Stimulated activated CD4-positive, alpha-beta T cell treated with anti-CD3 and anti-CD28 coated beads, Interleukin-12 subunit alpha, Interleukin-12 subunit beta, amount 100 ng/mL, for 24 hours (primary cell): ENCODE measurements at places on chromosomes 1 and 21.

GRCh38 chr1:225883616-225884265 is 1.6 kb upstream of the TMEM63A start:
- no peak for DNase-seq

DNA sequence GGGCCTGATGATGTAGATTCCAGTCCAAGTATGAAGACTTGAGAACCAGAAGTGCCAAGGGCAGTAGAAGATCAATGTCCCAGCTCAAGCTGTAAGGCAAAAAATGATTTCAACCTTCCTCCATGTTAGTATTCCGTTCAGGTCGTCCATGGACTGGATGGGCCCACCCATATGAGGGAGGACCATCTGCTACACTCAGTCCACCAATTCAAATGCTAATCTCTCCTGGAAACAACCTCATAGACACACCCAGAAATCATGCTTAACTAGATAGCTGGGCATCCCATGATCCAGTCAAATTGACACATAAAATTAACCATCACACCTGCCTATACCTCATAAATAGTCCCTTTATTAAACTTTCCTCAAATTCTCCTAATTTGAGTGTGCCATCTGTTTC is 73.3 kb upstream of the NFASC start:
- no peak for DNase-seq

GRCh38 chr1:190475421-190476141 is 2.1 kb downstream of the BRINP3 start:
- no peak for DNase-seq

GRCh38 chr1:200221614-200222282 is 188.1 kb downstream of the ZNF281 start:
- DNase-seq, result no peak

DNA sequence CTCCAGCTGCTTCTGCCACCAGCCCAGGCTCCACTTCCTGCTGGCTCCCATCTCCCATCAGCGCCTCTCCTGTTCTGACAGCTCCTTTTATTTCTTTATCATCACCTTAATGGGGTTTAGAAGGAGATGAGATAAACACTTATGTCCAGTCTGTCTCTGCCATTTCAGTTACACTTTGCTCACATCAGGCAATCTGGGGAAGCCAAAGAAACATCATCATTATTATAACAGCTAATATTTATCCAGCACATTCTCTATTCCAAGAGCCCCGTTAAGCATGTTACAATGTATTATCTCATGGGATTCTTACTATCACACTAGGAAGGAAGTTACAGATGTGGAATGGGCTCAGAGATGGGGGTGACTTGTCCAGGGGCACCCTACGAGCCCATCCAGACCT is 31.2 kb downstream of the DMRTB1 start:
- DNase-seq, result no peak

- DNase-seq, result no peak
These were observed 26.1 kb downstream of the PROK1 start for GRCh38 chr1:110477041-110477440.

DNA sequence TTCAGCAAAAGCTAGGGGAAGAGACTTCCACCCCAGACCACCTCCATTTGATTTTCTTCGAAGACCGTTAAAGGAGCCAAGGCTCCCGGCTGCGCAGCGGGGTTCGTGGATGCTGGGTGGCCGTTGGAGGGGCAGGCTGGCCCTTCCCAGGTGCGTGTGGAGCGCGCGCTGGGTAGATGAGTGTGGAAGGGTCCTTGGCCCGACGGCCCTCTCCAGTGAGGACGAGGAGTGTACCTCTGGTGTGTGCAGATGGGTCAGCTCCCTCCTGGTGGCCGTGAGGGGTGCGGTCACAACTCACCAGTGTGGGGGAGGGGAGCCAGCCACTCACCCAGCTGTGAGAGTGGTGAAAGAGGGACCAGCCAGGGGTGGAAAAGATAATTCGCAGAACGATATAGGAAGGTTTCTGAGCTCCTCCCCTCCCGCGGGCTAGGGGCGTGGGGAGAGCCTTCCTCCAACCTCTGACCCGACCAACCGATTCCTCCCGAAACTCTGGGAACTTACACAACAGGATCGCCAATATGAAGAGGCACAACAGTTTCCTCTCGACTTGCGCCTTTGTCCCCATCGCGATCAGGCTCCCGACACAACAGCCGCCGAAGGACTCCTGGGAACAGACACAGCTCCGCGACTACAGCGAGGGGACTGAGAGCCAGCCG is at the start of gene F11R:
Gene F11R (minus strand): TSS at position 644 of the 656 bp plus-strand sequence. CDS start 79 bp downstream, at position 565.
- DNase-seq, result peak; percentile 22

- DNase-seq, result no peak
These were observed at the start of gene OLFM3 for GRCh38 chr1:101996825-101997465. OLFM3 (minus strand) TSS chr1:101996926.

DNA sequence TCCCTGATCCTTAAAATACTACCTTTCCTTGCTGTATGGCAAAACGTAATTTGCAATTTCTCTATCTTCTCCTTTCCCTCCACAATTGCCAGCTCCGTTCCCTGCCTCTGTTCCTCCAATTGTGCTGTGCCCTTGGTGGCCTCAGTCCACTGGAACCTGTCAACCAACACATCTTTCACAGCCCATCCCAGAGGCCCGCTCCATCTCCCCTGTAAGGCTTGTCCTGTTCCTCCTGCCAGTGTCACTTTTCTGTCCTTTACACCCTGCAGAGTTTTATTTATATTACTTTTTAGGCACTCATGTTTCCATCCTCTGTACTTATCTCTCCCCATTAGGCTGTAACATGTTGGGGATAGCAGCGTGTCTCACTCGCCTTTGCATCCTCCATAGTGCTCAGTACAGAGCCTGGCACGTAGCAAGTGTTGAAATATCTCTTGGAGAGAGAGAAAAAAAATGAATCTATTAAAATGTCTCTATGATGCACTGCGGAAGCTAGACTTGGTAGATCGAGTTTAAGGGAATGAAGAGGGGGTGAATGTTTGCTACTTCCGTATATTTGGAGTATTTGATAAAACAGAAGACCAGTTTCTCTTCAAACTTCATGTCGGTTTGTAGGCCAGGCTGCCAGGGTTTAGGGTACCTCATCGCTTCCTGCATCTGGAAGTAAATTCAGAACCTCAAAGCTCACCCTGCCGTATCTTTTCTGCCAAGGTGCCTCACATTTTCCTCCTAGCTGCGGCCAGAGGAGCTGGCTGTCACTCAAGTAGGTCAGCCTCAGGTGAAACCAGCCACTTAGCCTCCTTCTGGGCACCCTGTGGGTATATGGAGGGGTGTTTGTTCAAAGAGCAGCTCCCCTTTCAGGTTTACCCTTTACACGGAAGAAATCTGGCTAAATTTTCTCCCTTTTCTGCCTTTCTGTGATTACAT is 303.8 kb downstream of the TM2D1 start:
- no peak for DNase-seq

- no peak for DNase-seq
These were observed 3.0 kb upstream of the AIM2 start for GRCh38 chr1:159079525-159079924.

- no peak for DNase-seq
These were observed 1.2 kb downstream of the MAN1A2 start for GRCh38 chr1:117368116-117369108.

GRCh38 chr1:203338335-203339036 is 12.4 kb downstream of the FMOD start:
- DNase-seq, result peak; percentile 46

DNA sequence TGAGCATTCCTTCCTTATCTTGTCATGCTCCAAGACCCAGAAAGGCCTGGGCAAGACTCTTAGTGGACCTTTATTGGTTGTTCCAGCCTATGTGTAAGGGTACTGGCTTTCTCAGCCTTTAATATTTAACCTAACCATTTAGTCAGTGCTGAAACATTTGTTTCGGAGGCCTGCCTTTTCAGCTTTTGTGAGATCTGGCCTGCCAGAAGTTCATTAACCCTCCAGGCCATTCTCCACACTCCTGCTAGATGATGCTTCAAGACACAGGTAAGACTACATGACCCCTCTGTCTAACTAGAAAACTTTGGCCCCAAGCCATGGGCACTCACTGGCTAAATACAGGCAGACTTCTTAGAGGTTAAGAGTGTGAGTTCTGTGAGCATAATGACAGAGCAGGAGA is 138.4 kb upstream of the ZP4 start:
- no peak for DNase-seq

GRCh38 chr21:44926331-44927101 is 5.8 kb upstream of the ITGB2 start:
- no peak for DNase-seq

GRCh38 chr1:54671985-54672608 is 30.5 kb downstream of the MROH7 start:
- DNase-seq, result peak; percentile 43

DNA sequence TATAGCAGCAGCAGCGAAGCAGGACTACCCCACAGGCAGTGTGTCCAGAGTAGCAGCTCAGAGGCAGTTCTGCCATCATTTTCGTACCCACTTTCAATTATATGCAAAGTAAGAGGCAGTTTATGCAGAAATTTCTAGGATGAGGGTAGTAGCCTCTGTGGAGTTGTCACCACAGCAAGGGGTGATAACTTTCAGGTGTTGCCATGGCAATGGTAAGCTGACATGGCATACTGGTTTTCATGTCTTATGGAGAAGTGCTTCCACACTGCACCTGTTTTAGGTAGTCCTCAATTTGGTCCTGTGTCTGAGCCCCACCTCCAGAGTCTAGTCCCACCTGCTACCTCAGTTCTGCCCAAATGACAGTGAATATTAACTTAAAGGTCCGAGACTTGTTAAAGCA is 133.3 kb upstream of the SYT6 start:
- no peak for DNase-seq

DNA sequence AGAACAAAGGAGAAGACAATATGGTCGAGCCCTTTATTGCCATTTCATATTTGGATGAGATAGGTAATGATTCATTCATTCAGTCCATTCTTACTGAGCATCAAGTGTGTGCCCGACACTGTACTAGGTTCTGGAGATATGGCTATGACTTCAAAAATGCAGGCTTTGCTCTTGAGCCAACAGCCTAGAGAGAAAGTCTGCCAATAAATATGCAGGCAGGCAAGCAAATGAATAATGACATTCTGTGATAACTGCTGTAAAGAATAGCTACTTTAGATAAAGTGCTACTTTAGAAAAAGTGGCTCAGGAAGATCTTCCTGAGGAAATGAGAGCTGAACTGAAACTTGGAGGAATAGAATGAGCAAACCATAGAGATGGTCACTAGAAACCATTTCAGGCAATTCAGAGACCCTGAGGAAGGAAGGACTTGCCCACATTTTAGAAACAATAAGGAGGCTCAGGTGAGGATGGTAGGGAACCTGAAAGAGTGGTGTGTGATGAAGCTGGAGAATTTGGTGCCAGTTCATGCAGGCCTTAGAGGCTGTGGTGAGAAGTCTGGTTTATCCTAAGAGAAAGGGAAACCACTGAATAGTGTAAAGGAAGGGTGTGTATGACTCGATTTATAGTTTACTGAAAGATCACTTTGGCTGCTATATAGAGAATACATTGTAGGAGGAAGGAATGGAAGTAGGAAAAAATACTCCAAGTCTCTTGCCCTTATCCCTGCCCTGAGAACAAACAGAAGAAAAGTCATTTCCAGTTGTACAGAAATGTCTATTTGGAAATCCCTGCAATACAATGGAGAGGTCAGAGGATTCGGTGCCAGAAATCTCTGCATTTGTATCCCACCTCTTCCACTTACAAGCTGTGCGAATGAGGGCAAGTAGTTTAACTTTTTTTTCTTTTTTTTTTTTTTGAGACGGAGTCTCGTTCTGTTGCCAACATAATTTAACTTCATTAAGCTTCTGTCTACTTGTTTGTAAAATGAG is 167.9 kb downstream of the VPS13D start:
- DNase-seq, result no peak

- DNase-seq, result no peak
These were observed 1.0 kb upstream of the AK4 start for GRCh38 chr1:65146908-65147423.

DNA sequence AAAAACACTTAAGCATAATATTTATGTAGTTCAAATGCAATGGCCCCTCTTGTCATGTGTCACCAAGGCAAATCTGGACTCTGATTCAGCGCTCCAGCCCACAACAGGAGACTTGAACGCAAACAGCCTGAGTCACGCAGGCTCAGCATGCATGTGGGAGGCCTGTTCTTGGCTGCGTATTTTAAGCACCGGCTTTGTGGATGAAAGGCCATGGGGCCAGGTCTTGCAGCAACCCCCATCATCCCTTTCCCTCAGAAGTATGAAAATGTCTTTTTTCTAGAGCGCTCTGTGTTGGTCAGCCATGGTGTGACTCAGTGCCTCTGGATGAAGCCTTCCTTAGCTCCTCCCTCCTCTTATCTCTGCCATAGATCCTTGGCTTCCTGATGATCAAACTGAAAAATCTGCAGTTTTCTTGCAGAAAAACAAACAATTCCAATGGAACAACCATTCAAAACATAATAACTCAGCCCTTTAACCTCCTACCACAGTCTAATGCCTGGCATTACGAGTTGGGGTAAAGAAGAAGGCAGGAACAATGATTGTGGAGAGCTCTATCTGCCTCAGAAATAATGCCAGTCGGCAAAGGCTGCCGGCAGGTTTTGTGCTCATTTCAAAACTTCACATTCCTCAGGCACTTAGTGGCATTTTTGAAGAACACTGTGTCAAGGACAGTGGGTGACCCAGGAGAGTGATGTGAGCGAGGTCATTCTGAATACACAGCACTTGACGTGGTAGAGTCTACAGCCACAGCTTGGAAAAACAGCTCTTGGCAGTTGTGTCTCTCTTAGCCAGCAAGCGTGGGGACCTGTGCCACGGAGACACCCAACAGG is 167.5 kb downstream of the CLIC6 start:
- DNase-seq, result peak; percentile 24

- peak; percentile 30 for DNase-seq
These were observed 13.4 kb upstream of the PIAS3 start for GRCh38 chr1:145871994-145872924.

GRCh38 chr21:17775431-17776126 is 43.6 kb downstream of the C21orf91 start:
- no peak for DNase-seq

- DNase-seq, result no peak
These were observed 26.9 kb downstream of the ETS2 start for GRCh38 chr21:38832664-38833063.

GRCh38 chr1:183604038-183604808 is 14.0 kb upstream of the NCF2 start:
- DNase-seq, result no peak

- DNase-seq, result no peak
These were observed 98.8 kb upstream of the ZBTB40 start for GRCh38 chr1:22352896-22353295.

- DNase-seq, result no peak
These were observed 28.1 kb downstream of the TMEM50B start for GRCh38 chr21:33451634-33452071.

GRCh38 chr1:110240476-110241210 is 30.5 kb downstream of the KCNC4 start:
- no peak for DNase-seq

- DNase-seq, result no peak
These were observed 386.8 kb downstream of the KCNH1 start for GRCh38 chr1:210747112-210747511.
